ENCODE measurements at places on chromosomes 5 and 9. TPM values are rescaled to one million over a fixed set of nuclear protein-coding genes. Genes with fewer than 3 reads are reported as not detected.

The SCGB3A1 gene
- total RNA-seq, result 648 TPM

The BAAT gene
- total RNA-seq, result not detected

The FGF1 gene
- total RNA-seq, result 0.79 TPM

The DNAI1 gene
- 8.2 TPM for total RNA-seq

The PCA3 gene
- not detected for total RNA-seq

GRCh38 chr9:268616-269015, 54.0 kb downstream of the DOCK8 start:
- peak overlapping the region; percentile 27 for H3K27ac ChIP-seq
- no peaks in the 10 kb centered on the region for H3K27me3 ChIP-seq
- no peak overlapping the region for H3K4me3 ChIP-seq
- no peaks in the 10 kb centered on the region for H3K36me3 ChIP-seq
- no peaks in the 10 kb centered on the region for H3K4me1 ChIP-seq

DNA sequence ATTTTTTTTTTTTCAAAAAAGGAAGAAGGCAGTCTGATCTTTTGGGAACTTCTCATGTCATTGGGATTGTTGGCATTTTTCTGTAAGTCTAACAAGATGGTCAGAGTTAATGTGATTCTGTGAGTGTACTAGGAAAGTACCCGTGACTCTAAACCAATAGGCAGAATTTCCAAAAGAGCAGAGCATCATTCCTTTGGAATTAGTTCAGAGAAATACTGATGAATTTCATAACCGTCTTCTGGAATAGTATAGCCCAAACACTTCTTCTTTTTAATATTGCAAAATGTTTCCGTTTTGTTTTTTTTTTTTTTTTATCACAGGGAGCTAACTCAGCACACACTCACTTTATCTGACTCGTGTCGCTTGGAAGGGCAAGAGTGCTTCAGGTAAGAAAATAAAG, 407.4 kb downstream of the DTWD2 start:
- H3K27ac ChIP-seq, result no peak overlapping the region
- H3K36me3 ChIP-seq, result no peaks in the 10 kb centered on the region
- H3K27me3 ChIP-seq, result no peaks in the 10 kb centered on the region
- no peak overlapping the region for H3K4me3 ChIP-seq

DNA sequence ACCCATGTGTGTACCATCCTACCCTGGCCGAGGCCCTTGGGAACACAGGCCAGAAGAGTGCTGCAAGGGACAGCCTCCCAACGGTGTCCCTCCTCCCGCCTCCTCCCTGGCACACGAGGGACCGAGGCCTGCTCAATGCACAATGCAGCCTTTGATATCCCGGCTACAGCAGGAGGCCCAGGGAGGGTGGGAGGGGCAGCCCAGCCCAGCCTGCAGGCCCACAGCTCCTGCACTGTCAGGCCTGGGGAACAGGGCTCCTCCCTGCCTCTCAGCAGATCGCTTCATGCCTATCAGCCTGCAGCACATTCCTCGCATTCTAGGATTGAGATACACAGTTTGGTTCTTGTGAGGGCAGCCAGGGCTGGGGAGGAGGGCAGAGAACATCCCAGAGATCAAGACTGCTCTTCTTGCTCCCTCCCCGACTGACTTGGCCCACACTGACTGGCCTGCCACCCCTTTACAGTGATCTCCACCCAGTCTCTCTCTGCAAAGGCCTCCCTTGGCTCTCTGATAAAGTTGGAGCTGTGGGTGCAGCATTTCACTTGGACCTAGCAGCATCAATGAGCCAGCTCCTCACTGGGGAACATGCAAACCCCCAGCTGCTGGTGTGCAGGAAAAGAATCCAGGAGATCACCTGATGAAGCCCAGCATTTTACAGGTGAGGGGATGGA, at the start of gene SH3TC2:
SH3TC2 (minus strand) TSS at position 46 of the 671 bp plus-strand sequence; CDS start at position 6, 40 bp downstream.
- H3K27ac ChIP-seq, result peak within 1 kb of the TSS; percentile 77
- no peak for DNase-seq
- H3K4me1 ChIP-seq, result peaks cover 21% of the 10 kb centered on the region
- H3K36me3 ChIP-seq, result no peaks in the 10 kb centered on the region

DNA sequence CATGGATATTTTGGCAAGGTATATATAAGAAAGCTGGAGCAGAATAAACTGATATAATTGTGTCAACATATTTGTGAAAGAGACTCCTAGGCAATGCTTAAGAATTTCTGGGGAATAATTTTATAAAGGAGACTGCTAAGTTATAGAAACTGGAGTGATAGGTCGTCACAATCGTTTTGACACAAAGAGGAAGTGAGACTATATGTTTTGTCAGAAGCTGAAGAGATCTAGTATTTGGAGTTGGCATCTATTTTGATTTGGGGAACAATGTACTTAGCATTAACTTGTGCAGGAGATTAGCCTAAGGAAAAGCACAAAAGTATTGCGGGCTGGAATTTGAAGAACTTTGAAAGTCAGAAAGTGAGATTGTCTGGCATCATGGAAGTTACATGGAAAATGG, 582.5 kb downstream of the TAF11L14 start:
- H3K36me3 ChIP-seq, result no peaks in the 10 kb centered on the region
- no peak overlapping the region for H3K27ac ChIP-seq
- no peaks in the 10 kb centered on the region for H3K27me3 ChIP-seq
- H3K4me3 ChIP-seq, result no peak overlapping the region
- DNase-seq, result no peak
- no peaks in the 10 kb centered on the region for H3K4me1 ChIP-seq

GRCh38 chr9:79335987-79336386, 235.8 kb upstream of the TLE4 start:
- no peak overlapping the region for H3K4me3 ChIP-seq
- H3K36me3 ChIP-seq, result no peaks in the 10 kb centered on the region
- no peaks in the 10 kb centered on the region for H3K4me1 ChIP-seq
- no peak overlapping the region for H3K27ac ChIP-seq
- no peaks in the 10 kb centered on the region for H3K27me3 ChIP-seq

- no peaks in the 10 kb centered on the region for H3K27me3 ChIP-seq
- no peaks in the 10 kb centered on the region for H3K36me3 ChIP-seq
- no peak for DNase-seq
- no peak overlapping the region for H3K4me3 ChIP-seq
- no peak overlapping the region for H3K27ac ChIP-seq
Measured at GRCh38 chr5:72602696-72603685, 95.8 kb upstream of the ZNF366 start.

GRCh38 chr9:87712801-87713277, 13.1 kb upstream of the CTSL start:
- H3K27me3 ChIP-seq, result no peaks in the 10 kb centered on the region
- DNase-seq, result no peak
- H3K4me3 ChIP-seq, result no peak overlapping the region

DNA sequence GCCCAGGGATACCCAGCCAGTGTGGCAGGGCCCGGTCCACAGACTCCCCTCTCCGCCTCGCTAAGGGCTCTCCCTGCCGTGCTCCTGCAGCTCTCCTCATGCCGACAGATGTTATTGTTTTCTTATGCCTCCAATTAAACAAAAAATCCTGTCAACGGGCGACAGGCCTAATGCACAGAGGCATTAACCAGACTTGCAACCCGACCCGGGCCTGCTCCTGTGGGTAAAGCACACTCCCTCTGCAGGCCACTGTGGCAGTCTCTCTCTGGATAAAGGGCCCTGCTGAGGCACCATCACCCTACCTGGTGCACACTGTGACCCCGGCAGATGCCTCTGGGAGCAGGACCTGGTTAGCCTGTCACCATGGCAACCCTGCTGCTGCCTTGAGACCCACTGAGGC, 27.5 kb upstream of the HAND1 start:
- H3K4me1 ChIP-seq, result no peaks in the 10 kb centered on the region
- no peak for DNase-seq
- H3K36me3 ChIP-seq, result no peaks in the 10 kb centered on the region
- no peaks in the 10 kb centered on the region for H3K27me3 ChIP-seq

- no peaks in the 10 kb centered on the region for H3K4me1 ChIP-seq
- no peak for DNase-seq
- H3K4me3 ChIP-seq, result no peak overlapping the region
- no peak overlapping the region for H3K27ac ChIP-seq
- no peaks in the 10 kb centered on the region for H3K27me3 ChIP-seq
Measured at GRCh38 chr5:31901807-31902530, 263.0 kb downstream of the PDZD2 start.

DNA sequence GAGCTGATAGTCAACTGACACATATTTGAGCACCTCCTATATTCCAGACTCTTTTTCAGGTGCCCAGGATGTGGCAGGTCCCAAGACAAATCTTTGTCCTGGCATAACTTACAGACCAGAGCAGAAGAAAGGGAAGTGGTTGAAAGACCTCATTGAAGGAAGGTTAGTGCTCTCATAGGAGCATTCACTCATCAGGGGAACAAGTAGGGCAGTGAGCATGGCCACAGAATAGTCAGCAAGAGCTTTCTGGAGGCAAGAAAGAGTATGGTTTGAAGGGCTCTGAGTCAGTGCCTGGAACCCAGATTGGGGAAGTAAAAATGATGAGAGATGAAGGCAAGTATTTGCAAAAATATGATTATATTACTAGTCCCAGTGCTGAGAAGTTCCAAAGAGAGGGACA, 25.0 kb upstream of the ERMP1 start:
- H3K27me3 ChIP-seq, result no peaks in the 10 kb centered on the region
- H3K4me1 ChIP-seq, result no peaks in the 10 kb centered on the region

DNA sequence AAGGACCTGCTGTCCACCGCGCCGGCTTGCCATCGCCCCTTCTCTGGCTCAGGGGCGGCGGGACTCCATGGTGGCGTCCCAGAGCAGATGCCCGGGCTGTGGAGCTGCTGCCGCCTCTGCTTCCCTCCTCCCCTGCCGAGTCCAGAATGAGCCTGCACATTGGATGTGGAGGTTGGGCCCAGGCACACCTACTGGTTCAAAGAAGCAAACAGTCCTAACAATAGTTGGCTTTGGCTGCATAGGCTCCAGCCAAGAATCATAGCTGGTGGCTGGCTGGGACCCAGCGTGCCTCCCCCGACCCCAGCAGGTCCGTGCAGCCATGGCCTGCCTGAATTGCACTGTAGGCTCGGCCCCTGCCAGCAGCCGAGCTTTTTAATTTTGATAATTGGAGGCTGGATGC, 25.8 kb downstream of the ADAMTSL2 start:
- DNase-seq, result no peak
- no peak overlapping the region for H3K27ac ChIP-seq
- H3K4me3 ChIP-seq, result no peak overlapping the region
- no peaks in the 10 kb centered on the region for H3K27me3 ChIP-seq

DNA sequence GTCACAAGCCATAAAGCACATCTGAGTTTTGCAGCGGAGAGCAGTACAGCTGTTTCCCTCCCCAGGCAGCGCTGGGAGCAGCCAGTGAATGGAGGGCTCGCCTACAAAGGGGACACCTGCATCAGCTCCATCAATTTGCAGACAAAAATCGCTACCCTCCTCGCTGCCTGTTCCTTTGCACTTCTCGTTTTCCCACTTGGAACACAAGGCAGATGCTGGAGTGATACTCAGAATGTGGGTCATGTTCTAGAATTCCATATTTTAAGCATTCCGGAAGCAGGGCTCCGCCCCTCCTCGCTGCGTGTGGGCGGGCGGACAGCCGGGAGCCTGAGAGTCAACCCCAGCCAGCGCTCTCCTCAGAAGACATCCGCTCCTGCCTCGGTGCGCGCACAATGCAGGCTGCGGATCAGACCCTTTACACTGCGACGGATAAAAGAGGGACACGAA, 92.1 kb downstream of the LMNB1 start:
- DNase-seq, result peak; percentile 86
- H3K27me3 ChIP-seq, result no peaks in the 10 kb centered on the region
- no peak overlapping the region for H3K4me3 ChIP-seq
- H3K27ac ChIP-seq, result no peak overlapping the region
- peaks cover 6% of the 10 kb centered on the region for H3K4me1 ChIP-seq

GRCh38 chr9:1328341-1328740, 278.2 kb downstream of the DMRT2 start:
- H3K4me3 ChIP-seq, result no peak overlapping the region
- DNase-seq, result no peak
- H3K27me3 ChIP-seq, result no peaks in the 10 kb centered on the region
- no peaks in the 10 kb centered on the region for H3K36me3 ChIP-seq
- no peaks in the 10 kb centered on the region for H3K4me1 ChIP-seq

DNA sequence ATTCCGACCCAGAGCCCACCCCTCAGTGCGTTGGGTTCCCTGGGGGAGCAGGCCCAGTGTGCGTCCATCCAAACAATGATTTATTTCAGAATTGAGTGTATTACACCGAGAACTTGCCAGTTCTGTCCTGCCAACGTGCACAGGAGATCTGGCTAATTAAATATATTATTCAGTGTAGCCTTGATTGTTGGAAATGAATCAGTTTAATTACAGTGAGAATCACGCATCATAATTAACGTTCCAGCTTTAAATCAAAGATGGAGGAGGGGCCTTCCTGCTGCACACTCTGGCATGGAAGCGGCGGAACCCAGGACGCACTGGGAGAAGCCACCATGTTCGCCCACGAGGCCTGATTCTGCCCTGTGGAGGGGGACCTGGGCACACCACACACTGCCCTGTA, 30.7 kb upstream of the TMEM250 start:
- H3K36me3 ChIP-seq, result no peaks in the 10 kb centered on the region
- no peaks in the 10 kb centered on the region for H3K4me1 ChIP-seq
- H3K27ac ChIP-seq, result no peak overlapping the region
- DNase-seq, result no peak

DNA sequence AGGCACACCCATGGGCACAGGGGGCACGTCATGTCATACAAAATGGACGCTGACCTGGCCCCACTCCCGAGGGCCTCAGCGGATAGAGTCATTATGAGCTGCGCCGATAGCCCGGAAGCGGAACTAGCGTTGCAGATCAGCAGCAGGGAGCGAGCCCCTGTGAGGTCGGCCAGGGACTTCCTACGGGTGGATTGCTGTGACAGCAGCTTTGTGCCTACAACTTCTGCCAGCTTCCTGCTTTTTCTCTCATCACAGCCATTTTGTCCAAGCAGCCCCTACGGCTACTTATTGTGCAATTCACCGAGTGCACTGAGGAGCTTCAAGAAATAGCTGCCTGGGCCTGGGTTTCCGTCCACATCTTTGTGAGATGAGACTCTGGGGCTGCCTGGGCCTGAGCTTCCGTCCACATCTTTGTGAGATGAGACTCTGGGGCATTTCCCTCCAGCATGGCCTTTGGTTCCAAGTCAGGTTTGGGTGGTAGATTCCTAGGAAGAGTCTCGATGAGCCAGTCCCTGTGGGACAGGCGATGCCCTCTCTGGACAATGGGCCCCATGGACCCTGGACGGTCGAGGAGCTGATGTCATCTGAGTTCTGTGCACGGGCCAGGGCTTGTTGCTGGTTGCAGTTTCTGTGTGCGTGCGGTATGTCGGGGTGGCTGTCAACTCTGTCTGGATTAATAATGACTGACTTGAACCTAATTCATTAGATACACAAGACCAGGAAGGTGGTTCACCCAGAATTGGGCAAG, 67.0 kb upstream of the GNE start:
- H3K27me3 ChIP-seq, result no peaks in the 10 kb centered on the region
- no peaks in the 10 kb centered on the region for H3K4me1 ChIP-seq
- no peak overlapping the region for H3K4me3 ChIP-seq
- DNase-seq, result peak; percentile 24
- no peak overlapping the region for H3K27ac ChIP-seq
- no peaks in the 10 kb centered on the region for H3K36me3 ChIP-seq

DNA sequence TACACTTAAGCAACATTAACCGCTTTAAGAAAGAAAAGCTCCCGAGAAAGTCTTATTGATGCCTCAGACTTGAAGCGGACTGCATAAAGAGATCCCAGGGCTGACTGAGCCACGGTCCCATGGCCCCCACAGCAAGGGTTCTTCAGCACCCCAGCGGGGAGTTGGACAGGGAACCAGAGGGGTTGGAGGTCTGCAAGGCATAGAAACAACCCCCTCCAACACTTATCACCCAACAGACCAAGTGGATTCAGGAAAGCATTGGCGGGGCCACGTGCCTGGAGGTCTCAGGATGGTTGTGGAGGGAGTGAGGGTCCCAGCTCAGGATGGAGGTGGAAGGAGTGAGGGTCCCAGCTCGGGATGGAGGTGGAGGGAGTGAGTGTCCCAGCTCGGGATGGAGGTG, 143.7 kb upstream of the IRX2 start:
- no peak overlapping the region for H3K4me3 ChIP-seq
- DNase-seq, result no peak
- no peaks in the 10 kb centered on the region for H3K4me1 ChIP-seq
- no peaks in the 10 kb centered on the region for H3K36me3 ChIP-seq
- H3K27me3 ChIP-seq, result no peaks in the 10 kb centered on the region
- no peak overlapping the region for H3K27ac ChIP-seq

Data from upper lobe of left lung (tissue), 6 donors.